ENCODE measurements at places on chromosomes 7 and 10. TPM values are rescaled to one million over a fixed set of nuclear protein-coding genes. Genes with fewer than 3 reads are reported as not detected.

GRCh38 chr10:35471435-35471834 is 133.7 kb upstream of the GJD4 start:
- no peak for DNase-seq

GRCh38 chr7:147106746-147107145 is 990.1 kb downstream of the CNTNAP2 start:
- DNase-seq: no peak

DNA sequence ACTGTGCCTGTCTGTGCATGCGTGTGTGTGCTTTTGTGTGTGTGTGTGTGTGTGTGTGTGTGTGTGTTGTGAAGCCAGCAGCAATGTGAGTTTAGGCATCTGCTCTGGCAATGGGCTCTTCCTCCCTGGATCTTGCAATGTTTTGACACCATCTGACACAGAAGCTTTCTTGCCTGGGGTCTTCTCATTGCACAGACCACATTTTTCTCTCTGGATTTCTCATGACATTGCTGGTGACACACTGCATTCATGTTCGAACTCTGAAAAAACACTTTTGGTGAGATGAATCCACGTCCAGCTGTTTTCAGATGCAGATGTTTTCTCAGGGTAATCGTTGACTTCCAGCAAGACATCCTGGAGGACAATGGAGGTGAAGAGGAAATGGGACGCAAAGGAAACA is 63.0 kb upstream of the FZD8 start:
- no peak for DNase-seq

DNA sequence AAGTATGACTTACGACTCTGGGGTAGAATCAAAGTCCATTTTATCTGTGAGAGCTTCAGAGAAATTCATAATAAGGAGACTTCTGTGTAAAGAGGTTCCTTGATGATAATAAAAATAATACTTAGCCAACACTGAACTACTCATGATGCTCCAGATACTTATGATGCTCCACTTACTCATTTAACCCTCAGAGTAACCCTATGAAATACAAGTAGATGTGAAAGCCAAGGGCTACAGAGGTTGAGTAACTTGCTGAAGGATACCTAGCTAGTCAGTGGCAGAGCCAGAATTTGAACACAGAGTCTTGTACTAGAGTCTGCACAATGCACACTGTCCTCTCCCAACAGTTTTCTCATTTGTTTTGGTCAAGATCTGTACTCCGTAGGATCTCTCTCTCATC is 89.5 kb downstream of the HECW1 start:
- DNase-seq: no peak

DNA sequence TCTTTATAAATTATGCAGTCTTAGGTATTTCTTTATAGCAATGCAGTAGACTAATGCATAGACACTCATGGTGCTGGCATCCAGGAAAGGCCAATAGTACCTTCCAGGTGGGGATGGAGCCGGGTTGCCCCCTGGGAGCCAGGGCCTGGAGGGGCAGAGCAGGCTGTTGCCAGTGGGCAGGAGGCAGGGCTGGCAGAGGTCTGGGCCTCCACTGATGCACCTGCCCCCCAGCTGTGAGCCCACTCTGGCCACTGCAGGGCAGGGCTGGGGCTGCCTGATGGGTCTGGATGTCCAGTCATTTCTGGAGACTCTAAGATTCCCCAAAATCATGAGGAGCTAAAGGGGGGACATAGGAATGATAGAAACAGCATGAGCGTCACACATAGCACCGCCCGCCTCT is 66.7 kb downstream of the MICALL2 start:
- DNase-seq: no peak

DNA sequence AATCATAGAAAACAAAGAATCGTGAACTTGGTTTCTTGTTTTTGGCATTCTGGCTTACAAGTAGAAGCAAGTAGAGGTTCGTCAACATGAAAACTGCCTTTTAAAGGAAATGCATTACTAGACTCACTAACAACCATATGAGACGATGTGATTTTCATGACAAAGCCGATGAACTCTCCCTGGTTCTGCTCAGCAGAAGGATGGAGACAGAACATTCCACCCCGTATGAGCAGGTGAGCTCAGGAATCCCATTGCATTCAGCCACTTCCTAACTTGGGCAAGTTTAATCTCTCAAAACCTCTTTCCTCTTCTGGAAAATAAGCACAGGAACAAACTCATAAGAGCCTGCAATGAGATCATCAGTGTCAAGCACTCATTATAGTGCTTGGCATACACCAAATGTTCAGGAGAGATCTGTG is 57.4 kb upstream of the SVIL start:
- no peak for DNase-seq

GRCh38 chr7:116582806-116583444 is 58.1 kb downstream of the CAV1 start:
- DNase-seq: no peak

- no peak for DNase-seq
These were observed 832 bp downstream of the XRCC2 start for GRCh38 chr7:152674860-152675758.

The MACC1 gene
- 7.4 TPM for total RNA-seq

DNA sequence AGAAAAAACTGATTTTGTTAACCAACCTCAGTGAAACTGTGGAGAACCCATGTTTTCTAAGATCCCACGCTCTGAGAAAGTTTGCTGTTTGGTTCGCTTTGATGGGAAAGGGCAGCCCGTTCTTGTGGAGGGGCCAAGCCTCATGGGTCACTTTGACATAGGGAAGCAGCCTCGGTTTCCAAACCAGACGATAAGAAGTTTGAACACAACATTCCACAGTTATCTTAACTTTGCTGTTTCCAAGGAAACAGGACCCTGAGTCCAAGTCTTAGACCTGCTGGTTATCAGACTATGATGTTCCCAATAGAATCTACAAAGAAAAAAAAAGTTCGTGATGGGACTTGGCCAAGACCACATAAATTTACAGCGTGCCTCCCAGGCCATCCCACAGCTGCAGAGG is 182.3 kb downstream of the NRP1 start:
- no peak for DNase-seq

DNA sequence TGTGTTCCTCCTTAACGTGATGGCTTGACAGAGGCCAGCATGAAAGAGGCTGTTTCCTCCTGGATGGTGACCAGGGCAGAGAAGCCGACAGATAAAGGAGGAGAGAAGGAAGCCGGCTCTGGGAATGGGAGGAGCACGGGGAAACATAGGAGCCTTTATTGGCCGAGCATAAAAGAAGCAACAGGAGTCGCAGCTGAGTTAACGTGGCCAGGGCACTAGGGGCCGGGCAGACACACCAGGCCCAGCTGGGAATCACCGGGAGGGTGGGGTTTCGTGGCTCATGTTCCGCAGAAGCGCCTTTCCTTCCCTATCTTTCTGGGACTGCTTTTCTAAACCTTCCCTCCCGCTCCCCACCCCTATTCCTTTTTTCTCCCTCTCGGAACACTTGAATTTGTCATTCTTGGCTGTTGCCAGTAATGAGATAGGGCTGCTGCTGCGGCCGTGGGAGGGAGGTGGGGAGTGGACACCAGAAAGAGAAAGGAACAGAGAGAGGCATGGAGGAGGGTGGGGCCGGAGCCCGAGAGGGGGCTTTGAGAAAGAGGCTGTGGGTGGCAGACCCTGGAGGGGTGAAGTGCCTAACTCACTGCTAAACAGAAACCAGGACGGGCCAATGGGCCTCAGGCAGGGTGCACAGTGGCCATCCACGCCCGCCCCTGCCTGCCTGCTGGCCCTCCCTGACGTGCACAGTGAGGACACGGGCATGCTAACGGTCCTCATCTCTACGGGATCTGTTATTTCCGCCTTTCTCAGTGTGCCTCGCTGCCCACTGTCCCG is 65.2 kb downstream of the COL13A1 start:
- DNase-seq: no peak

DNA sequence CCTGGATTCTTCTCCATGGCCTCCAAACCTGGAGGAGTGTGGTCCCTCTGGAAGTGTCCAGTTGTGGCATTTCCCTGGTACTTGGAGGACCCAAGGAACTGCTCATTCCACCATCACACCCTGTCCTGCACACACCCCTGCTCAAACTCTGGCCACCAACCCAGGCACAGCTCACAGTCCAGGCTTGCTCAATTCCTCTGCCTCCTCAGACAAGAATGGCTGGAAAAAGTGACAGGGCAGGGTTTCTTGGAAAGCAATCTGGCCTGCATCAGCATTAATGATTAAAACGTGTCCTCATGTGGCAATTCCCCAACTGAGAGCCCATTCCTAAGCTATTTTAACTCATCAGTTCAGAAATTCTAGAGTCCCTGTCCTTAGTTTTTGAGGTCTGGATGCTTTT is 17.2 kb upstream of the TPST1 start:
- DNase-seq: no peak

The IKZF1 gene
- 22.0 TPM for total RNA-seq

The C10orf105 gene
- total RNA-seq: 0.22 TPM
